ENCODE measurements at places on chromosomes 4 and X.

- DNase-seq, result no peak
Measured at GRCh38 chr4:73734530-73735001, 5.8 kb upstream of the CXCL8 start.

- DNase-seq, result no peak
Measured at GRCh38 chr4:147994076-147994475, 262.2 kb downstream of the ARHGAP10 start.

- DNase-seq, result peak; percentile 70
Measured at GRCh38 chr4:7375427-7375826, 59.3 kb downstream of the PSAPL1 start.

- peak; percentile 39 for DNase-seq
Measured at GRCh38 chr4:70651864-70652506, 14.3 kb downstream of the JCHAIN start.

DNA sequence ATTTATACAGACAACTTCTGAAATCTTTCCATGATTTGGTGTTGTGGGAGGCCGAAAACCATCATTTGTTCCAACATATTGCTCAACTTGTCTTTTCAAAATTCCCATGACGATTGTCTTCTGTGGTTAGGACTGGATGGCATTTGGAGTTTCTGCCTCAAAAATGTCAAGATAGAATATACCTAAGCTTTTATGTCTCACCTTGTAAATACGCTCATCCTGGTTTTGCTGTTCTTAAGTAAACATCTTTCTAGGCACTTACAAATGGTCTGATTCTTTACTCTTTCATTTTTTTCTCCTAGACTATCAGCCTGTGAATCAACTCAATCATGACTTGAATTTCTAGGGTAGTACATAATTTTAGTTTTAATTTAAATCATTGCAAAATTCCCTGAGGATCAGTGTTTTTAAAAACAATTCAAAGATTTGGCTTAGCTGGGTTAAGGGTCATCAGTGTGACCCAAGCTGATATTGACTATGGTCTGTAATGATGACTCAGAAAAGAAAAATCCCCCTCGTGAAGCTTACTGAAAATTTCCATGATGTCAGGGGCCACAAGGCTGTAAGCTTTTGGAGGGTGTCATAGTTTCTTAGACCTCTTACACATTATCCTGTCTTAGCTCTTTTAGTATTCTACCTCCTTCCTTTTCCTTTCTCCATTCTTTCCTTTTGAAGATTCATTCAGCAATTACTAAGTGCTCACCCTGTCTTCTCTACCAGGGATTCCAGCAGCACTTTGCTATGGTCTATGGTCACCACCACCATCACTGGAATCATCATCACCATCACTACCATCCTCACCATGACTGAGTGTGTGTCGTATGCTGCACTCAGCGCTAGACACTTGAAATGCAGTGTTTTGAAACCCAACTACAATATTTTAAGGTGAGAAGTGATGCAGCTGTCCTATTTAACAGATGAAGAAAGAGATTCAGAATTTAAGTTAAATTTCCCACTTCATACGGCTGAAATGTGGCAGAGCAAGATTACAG is 124.4 kb downstream of the CPE start:
- DNase-seq, result no peak

GRCh38 chr4:54933579-54933978 is 191.8 kb downstream of the KDR start:
- DNase-seq, result no peak

GRCh38 chr4:40916880-40917279 is 167.1 kb downstream of the NSUN7 start:
- no peak for DNase-seq

DNA sequence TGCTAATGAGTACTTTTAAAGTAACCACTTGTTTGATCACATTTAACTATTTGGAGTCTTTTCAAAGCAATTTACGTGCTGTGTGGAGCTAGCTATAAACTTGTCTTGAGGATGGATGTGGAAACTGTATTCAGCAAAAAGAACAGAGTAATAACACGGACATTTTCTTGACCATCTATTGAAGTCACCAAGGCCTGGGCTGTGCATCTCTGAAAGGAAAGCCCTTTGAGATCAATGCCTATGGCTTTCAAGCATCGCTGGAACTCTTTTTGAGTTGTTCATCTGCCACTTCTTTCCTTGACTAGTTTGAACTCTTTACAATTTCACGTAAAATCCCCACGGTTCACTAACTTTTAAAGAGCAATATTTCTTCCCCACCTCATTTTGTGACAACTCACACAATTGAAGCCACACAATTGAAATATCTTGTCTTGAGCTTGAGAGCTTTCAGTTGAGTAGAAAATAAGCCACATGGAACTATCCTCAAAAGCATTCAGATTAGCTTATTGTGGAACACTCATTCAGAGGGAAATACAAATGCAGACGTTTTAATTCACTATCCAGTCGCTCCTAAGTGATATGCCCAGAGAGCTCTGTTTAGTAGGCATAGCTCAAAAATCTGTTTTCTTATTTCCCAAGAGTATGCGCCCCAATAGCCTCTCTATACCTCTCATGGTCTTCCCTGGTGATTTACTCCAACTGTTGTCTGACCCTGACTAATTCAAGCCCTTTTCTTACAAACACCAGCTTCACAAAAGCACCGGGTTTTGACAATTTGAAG is 134.9 kb upstream of the SLITRK2 start:
- DNase-seq, result no peak

- DNase-seq, result no peak
Measured at GRCh38 chrX:72392042-72392441, 86.3 kb upstream of the CITED1 start.

GRCh38 chr4:28427306-28428085 is 1566.9 kb downstream of the STIM2 start:
- DNase-seq, result no peak

GRCh38 chr4:183553601-183554345 is 48.9 kb downstream of the ING2 start:
- no peak for DNase-seq

DNA sequence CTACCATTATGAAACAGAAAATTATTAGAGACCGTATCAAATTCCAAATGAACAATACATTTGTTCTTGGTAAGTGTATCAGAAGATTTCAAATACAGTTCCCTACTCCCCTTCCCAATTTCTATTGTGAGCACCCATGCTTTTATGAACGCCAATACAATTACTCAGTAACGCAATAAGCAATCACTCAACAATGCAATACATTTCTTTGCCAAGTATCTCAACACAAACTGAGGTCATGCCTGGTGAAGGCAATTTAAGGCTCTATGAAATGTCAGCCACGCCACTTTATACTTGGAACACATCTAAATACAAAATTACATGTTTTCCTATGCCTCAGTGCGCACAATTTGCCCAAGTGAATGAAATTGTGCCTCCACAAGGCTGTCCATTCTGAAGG is 712 bp downstream of the PNPLA4 start:
- DNase-seq, result no peak

DNA sequence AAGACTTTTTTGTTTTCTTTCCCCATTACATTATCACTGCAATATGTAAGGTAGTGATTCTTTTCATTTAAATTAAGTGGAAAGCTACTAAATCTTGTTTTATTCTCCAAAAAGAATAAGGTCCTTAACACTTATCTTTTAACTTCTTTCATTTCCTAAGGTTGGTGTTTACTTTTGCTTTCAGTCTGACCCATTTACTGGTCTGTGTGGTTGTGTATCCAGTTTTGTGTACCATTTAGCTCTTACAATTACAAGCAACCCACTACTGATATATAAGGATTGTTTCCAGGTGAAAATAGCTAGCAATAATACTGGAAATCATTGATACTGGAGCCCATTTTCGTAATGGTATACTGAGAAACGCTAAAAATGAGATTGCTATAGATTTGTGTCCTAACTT is 123.1 kb upstream of the CXorf66 start:
- no peak for DNase-seq

DNA sequence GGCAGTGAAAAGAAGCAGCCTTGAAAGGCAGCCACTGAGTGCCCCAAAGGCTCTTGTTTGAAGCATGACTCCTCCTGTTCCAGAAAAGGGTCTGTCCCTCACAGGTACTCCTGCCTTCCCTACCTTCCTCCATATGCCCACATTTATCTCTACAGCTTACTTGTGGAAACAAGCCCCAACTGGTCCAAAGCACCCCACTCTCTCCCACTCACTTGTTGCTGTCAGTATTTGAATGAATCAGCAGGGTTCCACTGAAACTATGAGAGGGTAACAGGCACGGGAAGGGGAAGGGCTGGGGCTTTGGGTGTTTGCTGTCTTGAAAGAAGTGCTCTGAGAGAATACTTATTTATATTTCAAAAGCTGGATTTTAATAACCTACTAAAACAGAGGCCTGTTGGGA is 34.9 kb downstream of the GPR143 start:
- no peak for DNase-seq

DNA sequence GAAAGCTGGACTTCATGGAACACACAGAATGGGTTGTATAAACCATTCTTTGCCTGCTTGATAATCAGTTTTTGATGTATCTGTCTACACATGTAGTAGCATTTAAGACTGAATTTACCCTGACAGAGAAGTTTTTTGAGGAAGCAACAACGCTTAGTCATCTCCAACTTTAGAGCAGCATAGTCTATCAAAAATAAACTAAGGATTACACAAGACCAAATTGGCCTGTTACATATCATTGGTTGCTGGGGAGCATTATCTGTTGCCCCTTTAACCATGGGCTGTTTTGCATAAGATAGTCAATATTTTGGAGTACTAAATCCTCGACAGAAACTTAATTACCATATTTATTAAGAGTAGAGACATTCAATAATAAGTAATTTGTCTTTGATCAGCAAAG is 347.4 kb downstream of the FAM47B start:
- DNase-seq, result no peak

DNA sequence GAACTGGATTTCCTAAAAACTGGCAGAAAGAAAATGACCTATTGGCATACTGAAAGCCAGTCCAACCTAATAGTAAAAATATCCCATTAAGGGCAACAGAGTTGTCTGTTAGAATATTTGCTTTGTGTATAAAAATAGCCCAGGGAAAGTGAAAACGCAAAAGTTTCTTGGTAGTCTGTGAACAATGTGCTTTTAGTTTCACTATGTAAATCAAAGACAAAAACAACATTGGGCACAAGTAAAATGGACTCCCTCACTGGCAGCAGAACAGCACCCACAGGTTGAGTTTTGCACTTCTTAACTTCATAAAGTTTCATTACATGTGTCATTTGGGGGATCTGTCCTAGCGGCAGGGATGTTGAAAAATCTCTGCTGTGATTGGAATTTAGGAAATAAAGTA is 4.3 kb upstream of the FGG start:
- no peak for DNase-seq

DNA sequence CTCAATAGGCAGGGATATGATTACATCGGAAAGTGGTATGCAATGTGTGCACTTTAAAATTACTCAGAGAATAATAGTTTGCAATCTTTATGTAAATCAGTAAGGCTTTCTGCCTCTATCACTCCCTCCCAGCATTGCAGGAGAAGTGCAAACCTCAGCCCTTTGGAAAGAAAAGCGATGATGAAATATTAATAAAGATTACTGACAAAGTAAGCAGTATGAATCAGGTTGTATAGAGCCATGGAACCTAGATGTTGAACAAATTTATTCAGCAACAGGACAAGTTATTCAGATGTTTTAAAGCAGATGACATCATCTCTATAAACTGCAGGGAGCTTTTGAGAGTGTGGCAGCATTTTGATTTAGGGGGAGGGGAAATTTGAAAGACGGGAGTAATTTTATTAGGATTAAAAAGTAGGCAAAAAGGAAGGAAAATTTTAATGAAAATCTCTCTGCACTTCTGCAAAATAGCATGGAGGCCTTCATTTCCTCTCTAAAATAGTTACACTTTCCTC is 631.7 kb upstream of the GRIA3 start:
- no peak for DNase-seq

GRCh38 chr4:142211444-142211843 is 575.1 kb downstream of the IL15 start:
- no peak for DNase-seq

DNA sequence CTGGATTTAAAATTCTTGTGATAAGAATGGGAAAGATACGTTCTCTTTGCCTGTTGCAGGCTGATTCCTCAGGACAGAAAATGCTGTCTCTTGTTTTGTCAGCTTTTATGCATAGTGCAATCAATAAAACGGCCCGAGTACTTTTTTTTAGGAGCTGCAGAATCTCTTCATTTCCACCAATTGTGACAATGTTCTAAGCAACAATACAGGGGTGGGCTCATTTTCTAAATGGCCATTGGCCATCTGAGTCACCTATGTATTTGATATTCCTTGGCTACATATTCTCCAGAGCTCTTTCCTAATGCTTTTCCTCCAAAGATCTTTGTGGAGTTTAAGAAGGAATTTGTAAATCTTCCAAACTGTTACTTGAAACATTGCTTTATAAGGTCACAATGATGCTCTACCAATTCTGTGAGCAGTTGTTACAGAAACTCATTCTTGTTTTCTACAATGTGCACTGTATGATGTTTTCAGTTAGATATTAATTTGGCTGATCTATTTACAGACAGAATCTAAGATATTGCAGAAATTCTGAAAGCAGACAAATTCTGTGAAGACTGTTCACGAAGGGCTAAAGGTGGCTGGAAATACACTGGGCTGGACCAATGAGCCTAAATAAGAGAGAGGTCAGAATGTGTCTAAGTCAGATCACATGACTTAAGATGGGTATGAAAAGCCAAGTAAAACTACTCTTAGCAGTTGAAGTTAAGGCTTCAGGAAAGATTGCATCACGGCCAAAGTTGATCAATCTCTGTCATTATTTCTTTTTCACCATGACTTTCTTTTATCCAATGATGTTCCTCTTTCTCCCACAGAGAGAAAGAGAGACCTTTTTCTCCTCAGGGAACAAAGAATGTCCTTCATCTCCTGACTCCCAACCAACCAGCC is 33.4 kb downstream of the TAPT1 start:
- no peak for DNase-seq

- DNase-seq, result peak; percentile 2
Measured at GRCh38 chr4:20487852-20488251, 212.4 kb upstream of the PACRGL start.

DNA sequence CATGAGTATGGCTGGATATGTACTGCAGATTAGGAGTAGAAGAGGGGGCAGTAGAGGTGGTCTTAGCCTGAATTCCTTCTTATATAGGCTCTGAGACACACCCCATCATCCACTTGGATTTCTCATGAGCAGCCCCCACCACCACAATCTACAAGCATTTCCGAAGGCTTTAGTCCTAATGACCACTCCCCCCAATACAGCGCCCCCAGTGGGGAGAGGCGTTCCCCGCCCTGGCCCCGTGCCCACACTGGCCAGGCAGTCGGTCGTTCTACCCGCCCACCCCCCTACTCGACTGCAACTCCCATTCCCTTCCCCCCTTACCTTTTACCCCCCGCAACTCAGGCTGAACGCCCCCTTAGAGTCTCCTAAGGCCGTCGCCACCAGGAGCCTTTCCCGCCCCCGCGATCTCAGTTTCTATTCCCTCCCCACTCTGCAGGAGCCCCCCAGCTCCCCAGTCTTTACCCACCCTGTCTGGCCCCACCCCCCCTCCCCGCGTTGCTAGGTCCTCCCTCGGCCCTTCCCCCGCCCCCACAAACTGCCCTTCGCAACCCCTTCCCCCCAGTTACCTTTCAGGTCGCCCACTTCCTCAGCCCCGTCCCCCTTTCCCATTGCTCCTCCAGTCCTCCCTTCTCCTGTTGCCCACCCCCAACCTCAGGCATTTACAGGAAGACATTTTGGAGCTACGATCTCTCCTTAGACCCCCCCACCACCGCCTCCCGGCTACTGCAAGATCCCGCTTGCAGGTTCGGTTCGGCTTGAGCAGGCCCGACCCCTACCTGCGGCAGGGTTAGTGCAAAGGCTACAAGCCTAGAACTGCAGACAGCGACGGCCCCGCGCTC is 468 bp downstream of the ZMYM3 start:
- no peak for DNase-seq

GRCh38 chr4:143089291-143089690 is 95.4 kb upstream of the USP38 start:
- DNase-seq, result no peak

All from pons (tissue), 1 donor.